ENCODE measurements at places on chromosomes 5 and 9.

DNA sequence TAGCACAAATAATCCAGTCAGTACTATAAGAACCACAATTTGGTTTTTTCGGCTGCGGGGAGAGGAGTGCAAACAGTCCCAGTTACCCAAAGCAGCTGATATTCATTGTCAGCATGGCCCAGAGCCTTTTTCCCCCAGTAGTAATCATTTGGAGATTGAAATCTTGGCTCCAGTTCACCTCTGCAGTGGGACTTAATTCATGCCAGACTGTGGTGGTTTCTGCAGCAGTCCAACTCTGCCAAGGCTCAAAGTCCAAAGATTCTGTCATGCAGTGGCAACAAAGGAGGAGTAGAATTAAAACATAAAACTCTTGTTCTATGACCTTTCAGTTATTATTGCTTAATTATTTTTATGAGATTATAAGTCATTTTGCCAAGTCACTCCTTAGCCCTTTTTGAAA lies 25.0 kb upstream of the TRIM36 start:
- peak; percentile 18 for DNase-seq

DNA sequence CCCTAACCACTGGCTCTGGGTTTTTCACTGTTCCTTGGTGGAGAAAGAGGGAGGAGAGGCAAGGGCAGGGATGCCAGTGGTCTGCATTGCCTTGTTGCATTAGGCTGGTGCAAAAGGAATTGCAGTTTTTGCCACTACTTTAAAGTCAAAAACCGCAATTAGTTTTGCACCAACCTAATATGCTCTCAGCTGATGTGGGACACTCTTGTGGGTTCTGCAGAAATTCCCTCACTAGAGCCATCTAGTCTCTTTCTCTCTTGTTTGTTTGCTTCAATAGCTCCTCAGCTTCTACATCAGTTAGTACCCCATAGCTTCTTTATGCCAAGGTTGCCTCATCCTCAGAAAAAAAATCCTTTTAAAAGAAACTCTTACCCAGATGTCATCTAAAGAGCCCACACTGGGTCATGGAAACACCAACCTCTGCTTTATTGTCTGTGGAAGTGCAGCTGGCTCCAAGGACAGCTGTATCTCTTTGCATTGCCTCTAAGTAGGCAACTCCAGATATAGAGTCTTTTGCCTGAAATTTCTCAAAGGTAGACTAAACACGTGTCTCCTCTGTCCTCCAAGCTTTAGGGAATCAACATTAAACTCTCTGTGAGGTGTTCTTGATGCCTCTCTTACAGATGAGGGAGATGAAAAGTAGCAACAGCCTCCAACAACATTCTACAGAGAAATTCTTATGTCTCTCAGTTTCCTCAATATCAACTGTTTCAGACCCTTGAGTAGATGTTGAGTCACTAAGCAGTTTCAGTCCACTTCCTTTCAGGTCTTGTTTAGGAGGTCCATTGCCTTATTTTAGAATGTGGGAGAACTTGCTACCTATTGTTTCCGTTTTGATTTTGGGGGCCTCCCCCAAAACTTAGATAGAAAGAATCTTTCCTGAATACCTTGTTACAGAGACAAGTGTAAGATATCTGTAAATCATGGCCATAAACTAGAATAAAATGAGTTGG lies 84.9 kb upstream of the MEF2C start:
- no peak for DNase-seq

- DNase-seq, result peak; percentile 43
Observed at GRCh38 chr9:104774831-104775573, 11.1 kb downstream of the NIPSNAP3B start.

- peak; percentile 70 for DNase-seq
Observed at GRCh38 chr5:141094481-141095262, at the start of gene PCDHB2. TSS of gene PCDHB2 (plus strand) at chr5:141094615. CDS start at chr5:141094791, 176 bp downstream.

- no peak for DNase-seq
Observed at GRCh38 chr9:86041311-86041741, 58.0 kb downstream of the GOLM1 start.
